ENCODE measurements at places on chromosomes 3 and 15.

DNA sequence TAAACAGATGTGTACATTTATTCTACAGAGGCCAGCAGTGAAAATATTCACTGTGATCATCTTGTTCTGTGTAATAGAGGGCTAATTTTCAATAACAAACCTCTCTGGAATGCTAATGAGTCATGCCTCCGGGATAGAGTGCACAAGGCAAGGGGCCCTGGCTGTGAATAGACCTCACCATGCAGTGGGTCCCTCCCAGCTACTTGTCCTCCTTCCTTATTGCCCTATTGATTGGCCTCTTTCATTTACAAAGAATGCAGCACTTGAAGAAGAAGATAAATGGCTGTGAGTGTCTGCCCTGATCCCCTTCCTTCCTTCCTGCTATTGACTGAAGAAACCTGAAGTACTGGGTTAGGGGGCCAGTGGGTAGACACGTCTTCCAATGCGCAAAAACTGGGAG lies 436.3 kb downstream of the WDR72 start:
- DNase-seq = no peak

DNA sequence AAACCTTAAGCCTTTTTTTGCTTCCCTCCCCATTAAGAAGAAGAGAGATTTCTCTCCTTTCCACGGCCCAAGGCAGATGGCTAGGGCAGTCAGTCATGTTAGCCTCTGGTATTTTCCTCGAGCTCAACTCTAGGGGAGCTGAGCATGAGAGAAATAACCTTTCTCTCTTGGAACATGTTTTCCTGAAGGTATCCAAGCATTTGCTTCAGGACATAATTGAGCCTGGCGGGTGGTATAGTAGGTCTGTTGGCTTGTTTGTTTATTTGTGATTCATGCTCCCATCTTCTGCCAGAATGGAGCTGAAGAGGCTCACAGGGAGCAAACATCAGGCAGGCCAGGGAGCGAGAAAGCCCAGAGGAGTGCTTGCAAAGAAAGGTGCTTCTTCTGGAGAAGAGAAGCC lies 102.5 kb downstream of the MESD start:
- no peak for DNase-seq

DNA sequence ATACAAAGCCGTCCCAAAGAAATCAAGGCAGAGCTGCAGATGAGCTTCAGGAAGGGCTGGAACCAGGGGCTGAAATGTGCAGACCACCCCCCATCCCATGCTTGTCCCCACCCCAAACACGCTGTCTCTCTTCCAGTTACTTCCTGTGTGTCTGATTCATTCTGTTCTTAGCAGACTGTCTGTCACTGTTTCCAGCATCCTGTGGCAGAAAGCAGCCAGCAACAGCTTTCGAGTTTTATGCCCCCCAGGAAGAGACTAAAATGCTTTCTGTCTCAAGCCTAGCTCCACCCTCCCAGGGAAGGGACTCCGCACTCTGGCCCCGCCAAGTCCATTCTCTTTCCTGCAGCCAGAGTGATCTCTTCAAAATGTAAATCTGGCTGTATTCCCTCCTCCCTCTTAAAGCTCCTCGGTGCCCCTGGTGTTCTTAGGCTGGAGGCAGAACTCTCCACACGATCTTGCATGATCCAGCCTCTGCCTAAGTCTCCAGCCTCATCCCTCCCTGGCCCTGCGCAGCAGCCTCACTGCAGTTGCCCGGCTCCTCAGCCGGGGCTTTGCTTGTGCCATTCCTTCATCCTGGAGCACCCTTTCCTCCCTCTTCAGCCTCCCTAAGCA lies 41.5 kb downstream of the HRH1 start:
- DNase-seq = no peak

DNA sequence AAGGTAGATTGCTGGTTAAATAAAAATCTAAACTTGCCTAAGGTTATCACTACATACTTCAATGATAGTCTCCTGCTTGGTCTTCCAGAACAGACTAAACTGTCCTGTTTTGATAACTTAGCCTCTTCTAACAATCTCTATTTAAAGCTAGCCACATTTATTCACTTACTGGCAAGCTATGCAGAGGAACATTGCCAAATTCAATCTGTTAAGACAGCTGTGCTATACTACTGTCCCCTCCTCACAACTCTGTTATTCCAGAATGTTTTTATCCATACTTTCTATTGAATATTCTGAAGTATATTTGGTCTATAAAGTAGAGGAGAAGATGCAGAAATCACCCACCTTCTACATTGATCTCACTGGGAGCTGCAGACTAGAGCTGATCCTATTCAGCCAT lies 594.0 kb upstream of the CCDC54 start:
- no peak for DNase-seq

- DNase-seq = no peak
These were observed 1076.8 kb downstream of the TBL1XR1 start for GRCh38 chr3:176120507-176120906.

DNA sequence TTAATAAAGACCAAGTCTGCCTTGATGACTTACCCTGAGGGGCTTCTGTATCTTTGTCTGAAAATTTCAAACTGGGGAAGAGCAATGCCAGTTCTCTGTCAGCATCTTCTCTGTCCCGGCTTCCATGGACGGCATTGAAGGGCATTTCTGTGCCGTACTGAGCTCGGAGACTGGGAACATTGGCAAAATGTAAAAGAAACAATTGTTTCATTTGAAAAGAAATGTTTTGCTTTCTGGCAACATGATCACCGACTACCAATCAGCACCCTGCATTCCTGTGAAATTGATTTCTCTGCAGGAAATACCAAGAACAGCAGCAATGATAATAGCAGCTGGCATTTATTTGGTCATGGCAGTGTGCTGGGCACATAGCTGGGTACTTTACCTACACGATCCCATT lies 26.2 kb downstream of the NME9 start:
- no peak for DNase-seq

All from RPMI8226 (cell line).